ENCODE measurements at places on chromosomes 11 and 22.
A peak's percentile ranks its signal among the peaks of the same experiment; 100 is the strongest.

- no peak for DNase-seq
These were observed 38.1 kb downstream of the GNB1L start for GRCh38 chr22:19816372-19817119.

DNA sequence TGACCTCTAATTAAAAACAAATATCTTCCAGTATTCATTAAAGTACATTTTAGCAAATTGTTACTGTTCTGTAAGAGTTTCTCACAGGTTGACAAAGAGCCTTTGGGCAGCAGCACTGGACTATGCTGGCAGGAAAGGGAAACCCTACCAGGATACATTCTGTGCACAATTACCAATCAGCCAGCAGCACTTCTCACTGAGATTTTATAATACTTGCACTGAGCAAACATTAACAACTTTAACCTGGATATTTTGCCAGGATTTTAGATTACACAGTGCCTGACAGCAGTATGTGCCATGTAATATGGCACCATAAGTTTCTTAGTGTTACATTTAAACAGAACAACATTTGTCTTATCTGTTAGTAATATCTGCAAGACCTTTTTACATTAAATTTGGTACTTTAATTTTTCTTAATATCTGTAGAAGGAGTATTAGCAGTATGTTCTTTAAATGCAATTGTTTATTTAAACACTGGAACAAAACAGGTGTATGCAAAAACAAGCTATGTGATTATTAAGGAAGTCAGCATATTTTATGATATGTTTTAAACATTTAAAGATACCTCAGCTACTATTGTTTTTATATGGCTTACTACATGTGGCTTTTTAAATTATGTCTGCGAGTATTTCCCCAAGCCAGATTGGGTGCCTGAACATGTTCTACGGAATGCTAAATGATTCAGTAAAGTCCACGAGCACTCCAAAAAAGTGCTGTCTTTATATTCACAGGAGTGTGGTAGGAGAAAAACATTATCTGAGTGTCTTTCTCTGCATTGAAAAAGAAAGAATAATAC lies 699.0 kb upstream of the LUZP2 start:
- no peak for DNase-seq

- no peak for DNase-seq
These were observed 1.7 kb downstream of the ABTB2 start for GRCh38 chr11:34356130-34356529.

DNA sequence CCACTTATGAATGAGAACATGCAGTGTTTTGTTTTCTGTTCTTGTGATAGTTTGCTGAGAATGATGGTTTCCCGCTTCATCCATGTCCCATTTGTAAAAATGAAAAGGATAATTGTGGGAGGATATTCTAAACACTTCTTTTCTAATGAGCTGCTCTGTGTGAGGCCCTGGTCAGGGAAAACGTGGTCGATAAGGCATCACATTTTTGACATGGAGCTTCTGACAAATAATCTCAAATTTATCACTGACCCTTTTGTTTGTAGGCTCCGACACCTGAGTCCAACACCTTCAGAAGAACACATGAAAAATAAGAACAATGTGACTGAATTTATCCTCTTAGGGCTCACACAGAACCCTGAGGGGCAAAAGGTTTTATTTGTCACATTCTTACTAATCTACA lies at the start of gene OR4A15:
Gene OR4A15, plus strand, starts transcription at position 301 of the 400 bp plus-strand sequence. Its CDS starts 0 bp downstream, at position 301.
- DNase-seq: no peak

DNA sequence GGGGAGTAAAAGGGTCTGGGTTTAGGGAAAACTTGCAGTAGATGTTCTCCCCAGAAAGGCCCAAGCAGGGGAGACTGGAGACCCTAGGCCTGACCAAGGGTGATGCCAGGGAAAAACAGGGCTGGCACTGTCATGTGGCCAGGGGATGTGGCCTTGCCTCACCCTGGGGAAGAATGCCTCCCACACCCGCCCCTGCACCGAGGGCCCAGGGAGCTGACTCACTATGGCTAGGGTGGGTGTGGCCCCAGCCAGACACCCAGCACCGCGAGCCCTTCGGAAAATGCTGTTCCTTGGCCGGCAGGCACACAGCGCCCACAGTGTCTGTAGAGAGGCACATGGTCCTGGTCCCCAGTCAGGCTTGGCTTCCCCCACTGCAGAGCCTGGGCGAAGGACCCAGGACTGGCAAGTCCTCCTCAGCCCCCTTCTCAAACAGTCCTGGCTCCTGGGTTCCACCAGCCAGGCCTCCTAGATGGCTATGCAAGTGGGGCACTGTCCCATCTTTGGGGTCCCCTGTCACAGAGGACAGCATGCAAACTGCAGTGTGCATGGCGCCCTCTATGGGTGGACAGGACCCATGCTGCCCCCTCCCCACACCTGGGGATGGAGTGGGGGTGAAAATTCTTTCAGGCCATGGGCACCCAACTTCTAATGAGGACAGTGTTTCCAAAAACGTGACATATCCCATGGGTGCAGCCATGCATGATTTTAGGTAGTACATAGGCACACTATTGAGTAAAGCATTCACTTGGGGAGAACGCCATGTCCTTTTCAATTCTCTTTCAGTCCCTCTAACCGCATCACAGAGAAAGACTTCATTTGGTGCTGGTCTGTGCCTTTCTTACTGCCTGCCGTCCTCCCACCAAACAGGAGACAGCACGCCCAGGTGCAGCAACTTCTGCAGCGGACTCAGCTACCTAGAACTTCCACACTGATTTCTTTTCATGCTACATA lies 15.2 kb downstream of the TMPRSS5 start:
- DNase-seq: no peak

GRCh38 chr11:57453543-57454177 lies 6.7 kb upstream of the RTN4RL2 start:
- no peak for DNase-seq

DNA sequence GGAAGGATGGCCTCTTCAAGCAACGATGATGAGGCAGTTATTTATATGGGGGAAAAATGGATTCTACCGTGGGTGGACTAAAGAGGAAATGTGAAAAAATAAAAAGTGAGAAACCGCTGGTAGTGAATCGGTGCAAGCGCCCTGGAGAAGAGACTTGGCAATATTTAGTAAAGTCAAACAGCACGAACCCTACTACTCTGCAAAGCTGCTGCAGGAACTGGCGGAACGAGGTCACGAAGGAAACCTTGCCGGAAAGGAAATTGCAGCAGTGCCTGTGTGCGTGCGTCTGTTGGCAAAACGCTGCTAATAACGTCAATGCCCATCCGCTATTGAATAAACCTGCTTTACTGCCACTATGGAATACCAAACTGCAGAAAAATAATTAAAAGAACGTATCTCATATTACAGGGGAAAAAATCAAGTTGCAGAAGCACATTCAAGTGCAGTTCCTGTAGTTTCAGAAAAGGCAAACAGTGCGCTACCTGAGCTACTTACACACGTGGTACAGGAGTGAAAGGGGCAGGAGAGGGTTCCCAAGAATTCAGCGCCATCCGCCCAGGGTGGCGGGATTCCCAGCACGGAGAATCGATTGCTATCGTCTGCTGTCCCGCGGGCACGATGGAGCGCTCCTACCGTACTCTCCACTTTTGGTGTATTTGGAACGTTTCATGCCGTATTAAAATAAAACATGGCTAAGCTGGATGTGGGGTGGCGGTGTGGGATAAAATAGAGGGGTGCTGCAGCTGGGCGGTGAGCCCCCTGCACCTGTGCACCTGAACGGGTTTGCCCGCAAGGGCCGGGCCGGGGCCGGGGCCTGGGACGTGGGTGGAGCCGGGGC lies 585 bp upstream of the NADSYN1 start:
- DNase-seq: peak; percentile 65

DNA sequence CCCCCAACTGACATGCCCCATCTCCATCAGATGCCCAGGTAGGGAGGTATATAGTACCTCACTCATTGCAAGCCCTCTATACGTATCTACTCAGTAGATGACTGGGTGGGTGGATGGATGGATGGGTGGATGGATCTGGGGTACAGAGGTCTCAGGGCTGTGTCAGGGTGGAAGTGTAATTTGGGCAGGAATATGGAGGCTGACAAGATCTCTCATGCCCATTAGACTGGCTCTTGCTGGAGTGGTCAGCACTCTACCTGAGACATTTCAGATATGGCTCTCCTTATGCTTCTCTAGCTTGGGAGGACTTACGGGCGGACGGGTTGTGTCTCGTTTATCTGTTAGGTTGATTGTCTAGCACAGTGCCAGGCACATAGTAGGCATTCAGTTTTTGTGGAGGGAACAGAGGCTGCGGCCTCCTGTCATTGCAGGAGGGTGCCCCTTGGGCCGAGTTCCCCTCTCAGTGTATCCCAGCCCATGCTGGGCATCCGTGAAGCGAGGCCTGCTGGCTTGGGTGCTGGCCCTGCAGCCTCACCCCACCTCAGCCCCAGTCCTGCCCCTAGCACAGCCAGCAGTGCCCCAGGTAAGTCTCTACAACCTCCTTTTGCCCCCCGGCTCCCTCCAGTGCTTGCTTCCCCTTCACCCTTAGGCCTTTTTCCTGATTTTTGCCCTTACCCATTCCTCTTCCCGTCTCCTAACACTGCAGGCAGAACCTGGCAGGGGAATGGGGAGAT lies 13.7 kb downstream of the ROBO3 start:
- DNase-seq: no peak

DNA sequence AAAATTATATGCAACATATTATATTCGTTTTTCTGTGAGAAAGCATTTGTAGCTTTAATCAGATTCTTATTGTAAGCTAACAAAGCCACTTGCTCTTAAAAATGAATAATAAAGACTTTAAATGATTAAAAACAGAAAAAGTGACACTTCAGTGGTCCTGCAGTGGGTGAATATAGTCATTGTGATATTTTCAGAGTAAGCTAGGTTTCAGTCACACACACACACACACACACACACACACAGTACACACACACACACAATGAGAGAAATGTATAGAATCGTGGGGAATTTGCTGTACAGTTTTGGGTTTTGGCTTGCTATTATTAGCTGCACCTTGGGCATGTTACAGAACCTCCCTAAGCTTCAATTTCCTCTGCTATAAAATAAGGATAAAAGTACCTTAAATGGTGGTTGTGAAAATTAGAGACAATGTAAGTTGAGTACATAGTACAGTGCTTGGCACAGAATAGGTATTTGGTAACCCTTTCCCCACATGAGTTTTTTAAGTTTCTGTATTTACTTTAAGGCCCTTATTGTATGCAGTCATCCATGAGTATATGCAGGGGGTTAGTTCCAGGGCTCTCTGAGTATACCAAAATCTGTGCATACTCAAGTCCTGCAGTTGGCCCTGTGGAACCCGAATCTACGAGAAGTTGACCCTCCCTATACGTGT lies 39.8 kb downstream of the CSTPP1 start:
- DNase-seq: no peak

Measured in NCI-H748 treated with DMSO at 0.1 percent for 48 hours (cell line).